ENCODE measurements at places on chromosomes 2 and 18. TPM values are rescaled to one million over a fixed set of nuclear protein-coding genes. Genes with fewer than 3 reads are reported as not detected.

The C2orf66 gene
- total RNA-seq = not detected

The RFX8 gene
- not detected for total RNA-seq

- no peak for DNase-seq
- H3K27me3 ChIP-seq = no peaks in the 10 kb centered on the region
- no peak overlapping the region for H3K4me3 ChIP-seq
- no peak overlapping the region for H3K27ac ChIP-seq
These were observed 88.5 kb downstream of the ARMC9 start for GRCh38 chr2:231286964-231287363.

DNA sequence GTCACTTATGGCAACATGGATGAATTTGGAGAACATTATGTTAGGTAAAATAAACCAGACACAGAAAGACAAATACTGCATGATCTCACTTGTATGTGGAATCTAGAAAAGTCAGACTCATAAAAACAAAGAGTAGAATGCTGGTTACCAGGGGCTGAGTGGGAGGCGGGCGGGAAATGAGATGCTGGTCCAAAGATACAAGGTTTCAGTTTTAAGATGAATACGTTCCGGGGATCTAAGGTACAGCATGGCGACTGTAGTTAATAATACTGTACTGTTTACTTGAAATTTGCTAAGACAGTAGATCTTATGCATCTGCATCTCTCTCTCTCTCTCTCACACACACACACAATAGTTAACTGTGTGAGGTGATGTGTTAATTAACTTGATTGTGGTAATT lies 14.2 kb downstream of the FAM110C start:
- H3K27ac ChIP-seq = no peak overlapping the region
- H3K27me3 ChIP-seq = no peaks in the 10 kb centered on the region
- H3K4me3 ChIP-seq = no peak overlapping the region
- no peak for DNase-seq

DNA sequence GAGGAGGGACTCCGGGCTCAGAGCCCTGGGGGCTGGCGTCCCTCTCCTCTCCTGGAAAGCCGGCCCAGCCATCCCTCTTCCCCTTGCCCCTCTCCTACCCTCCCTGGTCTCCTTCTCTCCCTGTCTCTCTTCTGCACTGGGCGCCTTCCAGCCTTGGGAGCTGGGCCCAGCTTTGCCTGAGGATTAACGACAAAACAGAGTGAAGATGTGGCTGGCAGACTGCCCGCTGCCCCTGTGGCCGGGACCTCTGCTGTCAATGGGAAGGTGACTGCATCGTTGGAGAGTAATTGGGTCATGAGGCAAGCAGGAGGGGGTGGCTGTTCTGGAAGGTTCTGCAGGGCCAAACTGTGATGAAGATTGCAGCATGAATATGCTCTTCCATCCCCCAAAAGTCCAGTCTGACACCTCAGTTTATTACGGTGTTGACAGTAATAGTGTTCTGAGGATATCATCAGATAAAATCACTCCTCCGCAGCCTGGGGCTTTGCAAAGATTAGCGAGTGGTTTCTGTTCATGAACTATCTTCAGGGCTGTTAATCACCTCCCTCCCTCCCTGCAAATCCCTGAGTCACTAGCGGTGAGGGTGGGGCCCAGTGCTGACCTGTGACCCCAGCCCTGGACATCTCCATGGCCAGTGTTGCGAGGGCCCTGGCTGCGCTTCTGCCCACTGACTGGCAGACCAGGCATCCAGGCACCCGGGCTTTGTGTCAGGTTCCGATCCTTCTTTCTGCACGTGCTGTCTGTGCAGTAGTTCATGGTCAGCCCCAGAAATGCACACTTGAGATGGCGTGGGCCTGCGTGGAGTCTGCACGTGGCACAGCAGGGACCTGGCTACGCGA lies 23.0 kb downstream of the RTP5 start:
- H3K4me1 ChIP-seq = peaks cover 3% of the 10 kb centered on the region
- H3K4me3 ChIP-seq = no peak overlapping the region

- peaks cover 9% of the 10 kb centered on the region for H3K36me3 ChIP-seq
- H3K4me1 ChIP-seq = no peaks in the 10 kb centered on the region
- DNase-seq = no peak
- no peak overlapping the region for H3K4me3 ChIP-seq
- no peak overlapping the region for H3K27ac ChIP-seq
These were observed 36.5 kb upstream of the ARMC9 start for GRCh38 chr2:231161877-231162329.

DNA sequence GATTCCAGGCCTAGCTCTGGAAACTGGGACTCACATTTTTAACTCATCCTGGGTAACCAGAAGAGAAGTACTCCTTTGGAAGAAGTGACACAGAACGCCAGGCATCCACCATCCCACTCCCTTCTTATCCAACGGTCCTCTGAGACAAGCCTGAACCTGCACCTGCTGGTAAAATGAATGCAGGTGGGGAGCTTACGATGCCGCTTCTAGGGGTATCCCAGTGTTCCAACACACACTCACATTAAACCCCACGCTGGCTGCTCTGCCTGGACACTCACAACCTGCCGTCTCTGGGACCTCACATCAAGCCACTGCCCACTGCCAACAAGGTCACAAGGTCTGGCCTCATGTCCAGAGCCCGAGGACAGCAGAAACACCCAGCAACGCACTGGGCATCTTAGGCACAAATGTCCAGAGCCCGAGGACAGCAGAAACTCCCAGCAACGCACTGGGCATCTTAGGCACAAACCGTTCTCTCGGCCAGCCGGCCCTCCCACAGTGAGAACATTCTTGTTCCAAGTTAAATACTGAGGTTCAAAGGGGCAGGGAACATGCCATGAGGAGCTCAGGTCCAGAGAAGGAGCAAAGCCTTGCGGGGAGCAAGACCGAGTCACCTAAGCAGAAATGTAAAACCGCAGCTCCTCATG lies 9.9 kb downstream of the SLC66A2 start:
- DNase-seq = no peak
- H3K36me3 ChIP-seq = peaks cover 9% of the 10 kb centered on the region
- peaks cover 13% of the 10 kb centered on the region for H3K4me1 ChIP-seq
- H3K27me3 ChIP-seq = no peaks in the 10 kb centered on the region
- no peak overlapping the region for H3K4me3 ChIP-seq
- H3K27ac ChIP-seq = no peak overlapping the region

DNA sequence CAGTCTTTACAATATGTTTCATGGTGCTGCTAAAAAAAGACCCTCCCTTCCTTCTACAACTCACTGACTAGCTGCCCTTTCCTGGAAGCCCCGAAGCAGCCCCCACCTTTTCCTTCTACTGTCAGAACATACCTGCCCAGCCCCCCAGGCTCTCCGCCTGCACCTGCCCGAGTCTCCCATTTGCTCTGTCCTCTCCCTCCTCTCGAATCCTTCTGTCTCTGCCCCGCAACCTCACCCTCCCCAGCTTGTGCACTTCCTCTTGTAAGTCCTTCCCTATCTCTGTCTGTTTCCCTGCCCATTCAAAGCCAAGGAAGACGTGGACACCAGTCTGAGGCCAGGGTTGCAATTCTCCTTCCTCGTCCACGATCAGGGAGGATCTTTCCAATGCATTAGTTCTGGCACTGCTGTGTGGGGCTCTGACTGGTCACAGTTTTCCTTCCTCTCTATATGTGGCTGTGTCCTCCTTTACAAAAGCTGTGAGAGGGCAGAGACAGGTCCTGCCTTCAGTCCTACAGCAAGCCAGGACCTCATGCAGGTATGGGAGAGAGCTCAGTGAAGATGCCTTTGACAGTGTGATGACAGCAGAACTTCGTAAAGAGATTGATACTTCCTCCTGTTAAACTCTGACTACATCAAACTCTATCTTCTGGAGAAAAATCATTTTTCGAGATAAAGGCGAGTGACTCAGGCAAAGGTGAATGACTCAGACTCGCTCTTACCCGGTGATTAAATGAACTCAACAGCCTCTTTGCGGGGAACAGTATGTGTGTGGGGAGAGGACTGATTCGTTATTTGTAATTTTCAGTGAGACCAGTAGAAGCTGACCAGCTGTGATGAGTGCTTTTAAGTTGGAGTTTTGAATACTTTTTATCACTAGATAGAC lies 14.2 kb downstream of the TNFRSF11A start:
- no peak overlapping the region for H3K27ac ChIP-seq
- H3K4me3 ChIP-seq = no peak overlapping the region
- H3K27me3 ChIP-seq = no peaks in the 10 kb centered on the region
- H3K36me3 ChIP-seq = no peaks in the 10 kb centered on the region
- DNase-seq = no peak

DNA sequence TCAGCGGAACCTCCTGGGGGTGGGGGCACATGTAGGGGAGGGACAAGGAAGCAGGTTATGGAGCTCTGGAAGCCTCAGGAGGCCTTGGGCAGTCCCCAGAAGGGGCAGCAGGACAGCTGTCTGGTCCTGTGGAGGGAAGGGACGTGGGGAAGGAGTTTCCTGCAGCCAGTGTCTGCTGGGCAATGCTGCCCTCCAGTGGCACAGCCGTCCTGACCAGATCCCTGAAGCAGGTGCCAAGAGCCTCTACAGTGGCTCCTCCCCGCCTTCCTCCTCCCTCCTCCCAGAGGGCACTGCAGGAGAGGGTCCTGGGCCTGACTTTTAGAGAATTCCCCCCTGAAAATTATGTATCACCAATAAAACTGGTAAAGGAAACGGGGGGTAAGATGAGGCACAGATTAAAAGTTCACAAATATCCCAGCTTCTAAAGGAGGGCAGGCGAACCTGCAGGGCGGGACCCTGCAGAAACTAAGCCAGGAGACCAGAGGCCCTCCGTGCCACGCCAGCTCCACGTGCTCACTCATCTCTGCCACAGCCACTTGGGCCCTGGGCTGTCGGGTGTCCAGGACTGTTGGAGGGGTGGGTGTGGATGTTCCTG lies 258.5 kb downstream of the TWIST2 start:
- no peaks in the 10 kb centered on the region for H3K27me3 ChIP-seq
- peaks cover 15% of the 10 kb centered on the region for H3K36me3 ChIP-seq
- H3K4me1 ChIP-seq = no peaks in the 10 kb centered on the region
- DNase-seq = no peak
- no peak overlapping the region for H3K27ac ChIP-seq

DNA sequence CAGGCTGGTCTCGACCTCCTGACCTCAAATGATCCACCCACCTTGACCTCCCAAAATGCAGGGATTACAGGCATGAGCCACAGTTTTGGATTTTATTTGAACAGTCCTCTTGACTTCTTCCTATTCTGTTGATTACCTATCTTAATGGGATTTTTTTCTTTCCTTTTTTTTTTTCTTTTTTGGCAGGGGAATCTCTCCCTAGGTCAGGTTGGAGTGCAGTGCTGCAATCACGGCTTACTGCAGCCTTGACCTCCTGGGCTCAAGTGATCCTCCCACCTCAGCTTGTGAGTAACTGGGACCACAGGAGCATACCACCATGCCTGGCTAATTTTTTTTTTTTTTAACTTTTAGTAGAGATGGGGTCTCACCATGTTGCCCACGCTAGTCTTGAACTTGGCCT lies 2.8 kb downstream of the MTHFD2 start:
- no peak overlapping the region for H3K4me3 ChIP-seq
- H3K4me1 ChIP-seq = peaks cover 37% of the 10 kb centered on the region
- H3K27me3 ChIP-seq = no peaks in the 10 kb centered on the region

DNA sequence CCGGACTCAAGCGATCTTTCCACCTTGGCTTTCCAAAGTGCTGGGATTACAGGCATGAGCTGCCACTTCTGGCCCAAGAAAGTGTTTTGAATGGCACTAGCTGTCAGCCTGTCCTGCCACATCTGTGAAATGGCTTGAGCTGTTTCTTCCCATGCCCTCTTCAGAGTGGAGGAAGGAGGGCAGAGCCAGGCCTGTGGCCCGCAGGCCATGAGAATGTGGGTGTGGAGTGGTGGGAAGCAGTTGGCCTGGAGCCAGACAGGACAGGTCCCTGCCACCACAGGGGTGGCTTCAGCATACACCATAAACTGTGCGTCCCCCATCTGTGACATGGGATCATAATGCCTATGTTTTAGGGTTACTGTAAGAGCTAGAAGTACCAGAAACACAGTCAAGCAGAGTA lies 6.5 kb downstream of the SLC66A3 start:
- peaks cover 13% of the 10 kb centered on the region for H3K4me1 ChIP-seq
- no peaks in the 10 kb centered on the region for H3K27me3 ChIP-seq
- H3K36me3 ChIP-seq = no peaks in the 10 kb centered on the region

All from CD8-positive, alpha-beta memory T cell (primary cell).